ENCODE measurements at places on chromosomes 1 and 21. TPM values are rescaled to one million over a fixed set of nuclear protein-coding genes. Genes with fewer than 3 reads are reported as not detected.

GRCh38 chr1:85579622-85580021 is 939 bp upstream of the CCN1 start:
- DNase-seq: no peak

DNA sequence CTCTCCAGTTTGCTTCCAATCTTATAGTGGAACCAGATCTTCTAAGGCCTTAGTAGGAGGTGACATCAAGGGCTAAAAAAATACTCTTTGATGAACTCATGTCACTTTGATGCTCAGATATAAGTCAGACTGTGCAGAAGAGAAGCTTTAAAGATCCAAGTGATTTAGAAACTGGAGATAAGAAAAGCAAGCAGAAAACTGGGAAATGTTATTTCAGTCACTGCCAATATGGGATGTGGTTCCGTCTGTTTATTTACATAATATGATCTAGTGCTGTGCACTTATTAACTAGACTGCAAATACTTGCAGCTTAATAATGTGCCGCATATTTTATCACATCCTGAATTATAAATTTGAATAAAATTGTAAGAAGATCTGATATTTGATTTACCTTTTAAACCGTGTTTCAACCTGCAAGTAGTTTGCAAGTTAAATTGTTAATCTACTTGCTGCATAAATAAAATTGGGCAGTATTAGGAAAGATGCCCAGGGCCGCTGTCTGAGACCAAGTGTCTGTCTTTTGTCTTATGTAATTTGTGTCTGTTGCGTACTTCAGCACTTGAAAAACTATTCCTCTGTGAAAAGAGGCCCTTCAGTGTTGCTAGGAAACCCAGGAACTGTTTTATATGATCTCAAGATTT is 29.6 kb downstream of the CXADR start:
- no peak for DNase-seq

GRCh38 chr21:44939532-44940115 is at the start of gene SLX9:
TSS of gene SLX9 (plus strand) at chr21:44940029. CDS start at chr21:44940058, 29 bp downstream.
- DNase-seq: peak; percentile 83

DNA sequence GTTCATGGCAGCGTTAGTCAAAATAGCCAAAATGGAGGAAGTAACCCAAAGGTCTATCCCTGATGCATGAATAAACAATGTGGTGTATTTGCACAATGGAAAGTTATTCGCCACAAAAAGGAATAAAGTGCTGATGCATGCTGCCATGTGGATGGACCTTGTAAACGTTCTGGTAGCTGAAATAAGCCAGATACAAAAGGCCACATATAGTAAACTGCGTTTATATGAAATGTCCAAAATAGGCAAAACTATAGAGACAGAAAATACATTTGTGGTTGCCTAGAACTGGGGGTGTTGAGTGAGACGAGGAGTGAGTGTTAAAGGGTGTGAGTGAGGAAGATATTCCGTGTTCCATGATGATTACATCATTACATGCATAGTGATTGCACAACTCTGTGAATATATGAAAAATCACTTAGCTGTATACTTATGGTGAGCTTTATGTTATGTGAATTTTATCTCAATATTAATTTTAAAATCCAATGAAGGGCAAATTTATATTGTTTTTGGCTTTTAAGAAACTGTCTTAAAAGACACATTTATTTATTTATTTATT is 321.3 kb downstream of the KIF26B start:
- no peak for DNase-seq

DNA sequence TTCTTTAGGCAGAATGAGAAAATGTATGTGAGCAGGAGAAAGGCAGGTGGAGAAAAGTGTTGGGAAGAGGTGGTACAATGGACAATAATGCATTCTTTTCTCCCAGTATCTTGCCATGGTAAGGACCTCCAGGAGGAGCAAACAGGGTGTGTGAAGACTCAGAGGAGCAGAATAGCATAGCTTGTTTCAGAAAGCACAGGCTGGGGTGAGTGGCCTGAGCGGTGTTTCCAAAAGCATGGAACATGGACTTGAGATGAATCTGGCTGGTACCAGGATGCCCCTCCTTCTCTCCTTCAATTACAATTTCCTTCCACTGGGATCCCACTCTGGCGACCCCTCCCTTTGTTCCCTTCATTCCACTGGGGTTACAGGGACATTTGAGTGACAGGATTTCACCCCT is 123.4 kb upstream of the TNR start:
- DNase-seq: no peak

GRCh38 chr1:211329764-211330201 is 3.1 kb downstream of the TRAF5 start:
- no peak for DNase-seq

- DNase-seq: peak; percentile 35
Measured at GRCh38 chr1:9822897-9823692, 670 bp downstream of the CLSTN1 start.

DNA sequence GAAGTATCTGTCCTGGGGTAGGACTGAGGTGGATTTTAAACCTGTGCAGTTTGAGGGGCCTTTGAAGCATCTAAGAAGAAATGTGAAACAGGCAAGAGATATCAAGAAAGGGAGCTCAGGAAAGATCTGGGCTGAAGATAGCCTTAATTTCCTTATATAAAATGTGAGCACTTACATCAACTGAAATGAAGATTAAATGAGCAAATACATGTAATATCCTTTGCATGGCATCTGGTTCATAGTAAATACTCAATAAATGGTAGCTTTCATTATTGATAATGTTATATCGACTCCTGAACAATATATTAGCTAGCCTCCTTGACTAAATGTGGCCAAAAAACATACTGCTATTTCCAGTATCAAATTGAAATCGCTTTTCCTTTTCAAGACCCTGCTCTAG is 2.5 kb downstream of the LIN9 start:
- DNase-seq: no peak

DNA sequence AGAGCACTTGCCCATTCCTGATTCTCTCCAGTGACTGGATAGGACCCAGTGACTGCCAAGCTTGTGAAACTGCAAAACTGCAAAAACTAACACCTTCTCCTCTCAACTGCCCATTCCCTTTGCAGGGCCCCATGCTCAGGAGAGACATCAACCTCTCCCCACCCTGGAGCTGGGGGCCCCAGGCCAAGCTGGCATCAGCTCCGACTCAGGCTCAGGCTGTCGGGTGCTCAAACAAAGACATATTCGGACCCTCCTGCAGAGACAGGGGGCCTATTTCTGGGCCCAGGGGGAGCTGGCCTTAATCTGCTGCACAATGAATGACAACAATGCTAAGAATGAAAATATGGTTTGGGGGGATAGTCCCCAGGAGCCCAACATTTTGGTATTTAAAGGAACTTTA is 11.8 kb downstream of the LMX1A start:
- no peak for DNase-seq

GRCh38 chr1:13983393-13983792 is 283.4 kb downstream of the PRDM2 start:
- DNase-seq: no peak

DNA sequence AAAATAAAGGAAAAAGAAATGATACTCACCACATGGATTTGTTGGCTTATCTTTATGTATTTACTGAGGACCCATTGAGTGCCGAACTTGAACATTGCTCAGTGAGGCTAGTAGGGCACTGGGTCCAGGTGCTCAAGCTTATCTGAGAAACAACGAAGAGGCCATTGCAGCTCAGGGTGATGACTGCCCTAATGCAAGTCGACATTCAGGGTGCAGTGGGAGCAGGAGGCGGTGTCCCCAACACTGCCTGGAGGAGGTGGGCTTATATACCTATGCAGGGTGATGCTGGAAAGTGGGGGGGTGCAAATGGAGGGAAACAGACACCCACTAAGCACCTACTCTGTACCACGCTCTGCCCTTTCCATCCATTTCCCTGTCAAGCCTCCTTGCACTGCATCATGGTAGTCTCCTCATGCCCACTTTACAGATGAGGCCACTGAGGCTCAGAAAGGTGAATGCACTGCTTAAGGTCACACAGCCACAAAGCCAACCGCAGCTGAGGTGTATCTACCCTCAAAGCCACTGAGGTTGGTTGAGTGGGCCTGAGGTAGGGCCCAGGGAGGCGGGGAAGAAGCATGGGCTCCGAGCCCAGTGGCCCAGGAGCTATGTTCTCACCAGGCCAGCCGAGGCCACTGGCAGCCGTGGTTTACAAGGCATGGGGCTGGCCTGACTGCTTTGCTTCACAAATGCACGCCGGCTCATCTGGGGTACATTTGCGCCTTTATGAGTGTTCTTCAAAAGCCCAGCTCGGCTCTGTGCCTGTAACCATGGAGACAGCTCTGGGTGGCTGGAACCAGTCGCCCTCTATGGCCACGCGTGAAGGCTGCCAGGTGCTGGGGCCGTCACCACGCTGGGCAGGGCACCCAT is 103.8 kb downstream of the EPHB2 start:
- DNase-seq: peak; percentile 48

DNA sequence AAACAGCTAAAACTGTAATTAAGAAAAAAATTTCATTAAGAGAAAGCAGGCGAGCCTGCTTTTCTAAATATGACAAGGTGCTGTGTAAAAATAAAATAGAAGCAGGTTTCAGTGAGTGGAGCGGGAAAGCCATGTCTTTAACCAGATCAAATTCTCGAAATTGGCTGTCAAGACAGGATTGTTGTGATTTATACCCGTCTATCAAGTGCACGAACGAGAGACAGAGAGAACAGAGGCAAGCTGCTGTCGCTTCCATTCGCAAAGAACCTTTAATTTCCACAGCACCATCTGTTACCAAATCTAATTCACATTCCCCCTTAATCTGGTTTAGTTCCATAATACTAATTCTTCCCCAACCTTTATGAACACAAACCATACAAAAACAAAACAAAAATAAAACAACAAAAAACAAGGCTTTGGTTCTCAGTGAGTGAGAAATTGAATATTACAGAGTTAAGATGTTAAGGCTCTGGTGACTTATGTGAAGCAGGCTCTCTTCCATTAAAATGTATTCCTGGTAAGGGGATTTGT is 35.0 kb downstream of the ESRRG start:
- no peak for DNase-seq

GRCh38 chr21:27244776-27245175 is 277.9 kb upstream of the ADAMTS5 start:
- DNase-seq: no peak

- no peak for DNase-seq
Measured at GRCh38 chr1:221573756-221574155, 168.1 kb downstream of the DUSP10 start.

GRCh38 chr1:10646347-10646861 is 150.0 kb downstream of the CASZ1 start:
- no peak for DNase-seq

DNA sequence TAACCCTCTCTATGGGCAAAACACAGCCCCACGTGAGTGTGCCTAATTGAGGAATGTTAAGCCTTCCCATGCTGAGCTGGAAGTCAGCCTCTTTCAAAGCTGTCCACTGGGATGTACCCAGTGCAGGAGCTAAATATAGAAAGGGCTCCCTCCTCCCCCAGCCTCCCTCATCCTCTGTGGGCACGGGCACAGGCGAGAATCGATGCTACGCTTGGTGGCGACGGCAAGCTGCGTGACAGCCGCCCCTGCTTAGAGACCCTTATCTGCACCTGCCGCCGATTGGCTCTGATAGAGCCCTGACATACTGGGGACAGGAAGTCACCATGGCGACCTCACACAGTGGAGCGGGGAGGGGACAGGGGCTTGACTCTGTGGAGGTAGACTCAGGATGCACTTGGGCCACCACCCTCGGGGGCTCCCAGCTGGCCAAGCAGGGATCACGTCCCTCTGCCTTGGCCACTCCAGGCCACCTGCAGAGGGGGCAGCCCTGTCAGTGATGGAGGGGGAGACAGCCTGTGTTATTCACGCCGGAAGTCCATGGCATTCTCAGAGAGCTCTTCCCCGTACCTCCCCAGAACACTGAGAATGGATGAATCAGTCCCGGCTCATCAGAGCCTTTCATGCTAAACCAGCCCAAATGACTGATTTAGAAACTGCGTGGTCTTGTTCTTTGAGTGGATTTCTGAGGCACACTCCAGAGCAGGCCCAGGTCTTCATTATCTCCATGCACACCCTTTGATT is 84.8 kb downstream of the KCND3 start:
- DNase-seq: no peak

DNA sequence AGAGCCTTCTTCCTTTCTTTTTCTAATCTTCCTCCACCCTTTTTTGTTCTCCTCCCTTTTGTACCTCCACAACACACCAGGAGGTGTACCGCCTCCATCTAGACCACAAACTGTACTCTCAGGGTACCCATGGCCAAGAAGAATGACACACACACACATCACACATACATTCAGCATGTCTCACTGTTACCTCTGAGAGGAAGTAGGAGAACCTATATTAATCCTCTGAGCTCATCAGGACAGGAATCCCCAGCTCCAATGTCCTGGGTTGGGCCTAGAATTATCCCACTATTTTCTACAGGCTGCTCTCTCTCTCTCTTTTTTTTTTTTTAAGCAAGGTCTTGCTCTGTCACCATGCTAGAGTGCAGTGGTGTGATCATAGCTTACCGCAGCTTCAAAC is 36.7 kb downstream of the ATP2B4 start:
- no peak for DNase-seq

DNA sequence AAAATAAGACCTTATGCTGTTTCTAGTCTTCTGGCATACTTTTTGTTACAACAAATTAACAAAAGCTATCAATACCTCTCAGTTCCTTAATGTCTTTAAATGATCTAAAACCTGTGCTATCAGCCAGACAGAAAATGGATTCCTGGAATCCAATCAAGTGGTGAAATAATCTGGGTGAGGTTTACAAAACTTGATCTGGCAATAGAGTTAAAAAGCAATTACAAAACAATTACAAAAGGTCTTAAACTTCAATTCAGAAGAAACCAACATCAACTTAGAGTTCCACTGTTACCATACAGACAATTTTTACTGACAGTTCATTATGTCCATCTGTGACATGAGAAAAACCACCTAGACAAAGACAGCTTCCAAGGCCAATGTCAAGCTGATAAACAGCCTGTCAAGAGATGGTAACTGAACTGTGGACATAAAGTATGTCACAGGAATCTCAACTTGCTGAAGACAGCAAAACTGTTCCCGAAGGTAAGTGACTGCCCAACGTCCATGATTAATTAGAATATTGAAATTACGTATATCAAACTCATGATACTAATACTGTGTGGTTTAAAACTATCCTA is 17.4 kb downstream of the ZZZ3 start:
- no peak for DNase-seq

DNA sequence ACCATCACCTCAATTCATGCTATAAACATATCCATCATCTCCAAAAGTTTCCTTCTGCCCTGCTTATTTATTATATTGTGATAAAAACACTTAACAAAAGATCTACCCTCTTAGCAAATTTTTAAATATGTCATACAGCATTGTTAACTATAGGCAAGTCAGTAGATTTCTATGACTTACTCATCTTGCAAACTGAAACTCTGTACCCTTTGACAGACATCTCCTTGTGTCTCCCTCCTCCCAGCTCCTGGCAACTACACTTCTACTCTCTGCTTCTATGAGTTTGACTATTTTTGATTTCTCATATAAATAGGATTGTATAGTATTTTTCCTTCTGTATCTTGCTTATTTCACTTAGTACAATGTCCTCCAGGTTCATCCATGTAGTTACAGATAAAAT is 174.8 kb downstream of the TNFSF18 start:
- no peak for DNase-seq

NBPF4 gene
- total RNA-seq: not detected

SFN gene
- 197 TPM for total RNA-seq

PTGER3 gene
- 4.8 TPM for total RNA-seq

EFNA3 gene
- 3.4 TPM for total RNA-seq

CD52 gene
- not detected for total RNA-seq

DSCAM gene
- total RNA-seq: not detected

FMOD gene
- total RNA-seq: 44.0 TPM

RALGPS2 gene
- 33.7 TPM for total RNA-seq

TMEM200B gene
- 1.6 TPM for total RNA-seq

XCL1 gene
- total RNA-seq: not detected

YRDC gene
- 3.4 TPM for total RNA-seq

PYHIN1 gene
- total RNA-seq: 0.68 TPM

LRIG2 gene
- total RNA-seq: 38.4 TPM

CCDC28B gene
- 4.0 TPM for total RNA-seq

F3 gene
- total RNA-seq: 72.4 TPM

Data from transverse colon (tissue), 4 donors.